Spinal cord (tissue), 10 donors: ENCODE measurements at places on chromosomes 12 and 14.

DNA sequence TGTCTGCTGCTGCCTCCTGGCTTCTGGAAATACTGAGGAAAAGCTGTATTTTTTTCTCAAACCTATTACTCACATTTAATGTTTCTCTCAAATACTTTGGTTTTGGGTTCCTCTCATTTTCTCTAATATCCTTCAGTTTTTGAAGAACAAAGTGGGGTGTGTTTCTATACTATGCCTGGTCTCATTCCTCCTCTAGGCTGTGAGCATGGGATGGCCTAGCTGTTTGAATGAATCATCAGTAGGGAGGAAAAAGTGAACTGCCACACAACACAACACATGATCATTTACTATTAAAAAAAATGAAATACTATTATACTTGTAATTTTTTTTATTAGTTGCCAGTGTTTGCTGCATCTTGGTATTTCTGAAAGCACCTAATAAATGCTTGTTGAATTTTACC, 11.3 kb upstream of the SMCO3 start:
- DNase-seq = no peak

GRCh38 chr12:40146800-40147797, 41.2 kb upstream of the SLC2A13 start:
- DNase-seq = no peak

DNA sequence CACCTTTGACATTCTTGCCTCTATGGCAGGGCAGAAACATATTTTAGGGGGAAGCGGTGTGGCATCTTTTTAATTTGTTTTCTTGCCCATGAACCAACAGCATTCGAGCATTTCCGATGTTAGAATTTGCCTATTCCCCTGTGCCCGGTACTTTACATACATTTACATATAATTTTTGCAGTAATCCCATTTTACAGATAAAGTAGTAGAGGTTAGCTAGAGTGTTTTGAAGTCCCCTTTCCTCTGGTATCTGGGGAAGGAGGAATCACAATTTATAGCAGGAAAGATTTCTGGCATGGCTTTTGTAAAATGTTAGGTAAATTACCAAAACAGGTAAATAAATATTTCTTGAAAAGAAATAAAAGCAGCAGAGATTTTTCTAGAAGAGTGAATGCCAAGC, 1.6 kb downstream of the BORCS5 start:
- DNase-seq = no peak

DNA sequence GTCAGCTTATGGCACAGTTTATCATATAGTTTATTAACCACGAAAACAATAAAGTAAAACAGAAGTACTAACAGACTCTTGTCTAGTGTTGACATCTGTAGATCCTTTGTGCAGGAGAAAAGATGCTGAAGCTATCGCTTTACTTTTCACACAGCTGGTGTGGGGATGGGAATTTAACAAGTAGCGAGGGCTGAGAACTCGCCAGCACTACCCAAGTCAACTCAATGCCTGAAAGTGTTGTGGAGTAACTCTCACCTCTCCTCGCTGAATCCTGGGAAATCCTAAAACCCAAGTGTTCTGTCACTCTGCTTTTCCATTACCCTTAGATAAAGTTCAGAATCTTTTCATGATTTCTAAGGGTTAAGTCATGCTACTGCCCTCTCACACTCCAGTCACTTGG, 264.2 kb downstream of the BMP4 start:
- no peak for DNase-seq

DNA sequence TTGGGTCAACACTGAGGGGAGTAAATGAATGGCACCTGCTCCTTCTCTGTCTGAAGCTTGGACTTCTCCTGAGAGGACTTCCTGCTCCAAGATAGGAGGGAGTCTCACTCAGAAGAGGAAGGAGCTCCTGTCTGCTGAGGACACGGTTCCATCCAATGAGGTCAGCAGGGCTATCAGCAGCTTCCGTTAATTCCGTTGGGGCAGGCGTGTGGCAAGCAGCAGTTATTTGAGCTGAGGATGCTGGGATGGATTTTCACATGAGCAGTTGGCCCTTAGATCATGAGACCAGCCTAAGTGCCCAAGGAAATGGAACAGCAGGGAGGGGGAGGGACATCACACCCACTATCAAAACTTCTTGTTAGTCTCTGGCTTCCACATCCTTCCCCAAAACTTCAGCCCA, 159.0 kb upstream of the PZP start:
- no peak for DNase-seq

GRCh38 chr14:88553886-88554456, 836 bp downstream of the PTPN21 start:
- DNase-seq = no peak
